ENCODE measurements at places on chromosomes 6 and 20.

DNA sequence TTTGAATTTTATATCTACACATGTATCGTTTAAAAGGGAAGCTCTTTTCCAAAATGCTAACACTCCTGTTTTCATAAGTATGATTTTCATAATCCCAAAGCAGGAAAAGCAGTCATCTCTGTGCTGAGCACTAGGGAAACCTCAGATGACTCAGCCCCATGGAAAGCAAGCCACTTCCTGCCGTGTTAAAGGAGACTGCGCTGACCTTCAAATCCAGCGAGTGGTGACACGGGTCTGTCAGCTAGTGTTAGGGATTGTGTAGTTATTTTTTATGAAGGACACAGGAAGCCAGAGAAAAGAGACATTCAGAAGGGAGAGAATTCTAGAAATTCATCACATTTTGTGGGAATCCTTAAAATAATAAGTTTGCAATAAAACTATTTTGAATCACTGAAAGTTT is 57.0 kb upstream of the CD93 start:
- no peak for DNase-seq

GRCh38 chr6:85363870-85364269 is 86.0 kb upstream of the NT5E start:
- no peak for DNase-seq

- DNase-seq: no peak
Observed at GRCh38 chr6:41935193-41935574, 6.4 kb downstream of the CCND3 start.

DNA sequence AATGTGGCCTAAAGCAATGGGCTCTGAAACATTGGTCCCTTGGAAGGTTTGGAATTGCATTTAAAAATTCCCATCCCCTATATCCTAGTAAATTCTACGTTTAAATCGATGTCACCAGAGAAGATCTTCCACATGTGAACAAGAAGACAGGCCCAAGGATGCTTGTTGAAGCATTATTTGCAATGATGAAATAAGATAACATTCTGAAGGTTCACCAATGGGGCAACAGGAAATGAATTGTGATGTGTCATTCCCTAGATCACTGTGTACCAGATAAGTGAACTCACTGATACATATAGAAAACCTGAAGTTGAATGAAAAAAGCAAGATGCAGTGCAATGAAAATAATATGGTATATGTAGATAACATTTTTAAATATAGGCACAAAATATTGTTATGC is 464.3 kb upstream of the BTBD3 start:
- no peak for DNase-seq

DNA sequence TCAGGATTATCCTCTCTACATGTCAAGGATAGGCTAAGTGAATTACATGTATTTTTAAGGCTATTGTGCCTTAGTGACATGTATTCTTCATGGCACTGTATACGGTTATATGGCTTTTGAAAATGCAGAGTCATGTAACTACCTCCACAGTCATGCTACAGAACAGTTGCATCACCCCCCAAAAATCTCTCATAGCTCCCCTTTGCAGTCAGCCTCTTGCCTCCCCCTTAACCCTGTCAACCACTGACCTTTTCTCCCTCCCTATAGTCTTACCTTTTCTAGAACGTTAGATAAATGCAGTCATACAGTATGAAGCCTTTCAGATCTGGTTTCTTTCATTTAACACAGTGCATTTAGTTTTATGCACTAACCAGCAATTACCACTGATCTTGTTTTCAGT is 10.3 kb upstream of the RNF24 start:
- no peak for DNase-seq

DNA sequence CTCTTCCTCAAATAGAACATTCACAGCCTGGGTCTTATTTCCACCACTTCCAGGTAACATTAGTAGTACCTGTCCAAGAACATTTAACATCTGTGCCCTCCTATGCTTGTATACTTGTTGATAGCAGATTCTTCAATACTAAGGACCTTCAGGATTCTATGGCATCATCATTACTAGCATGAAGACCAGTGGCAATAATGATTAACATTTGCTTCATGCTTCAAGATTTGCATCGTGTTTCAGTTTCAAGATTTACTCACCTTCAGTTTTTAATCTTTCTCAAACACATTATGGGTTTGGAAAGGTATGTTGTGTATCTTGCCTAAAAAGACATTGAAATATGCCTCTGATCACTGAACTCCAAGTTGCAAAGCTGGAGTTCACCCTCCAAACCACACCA is 412.8 kb upstream of the NRSN1 start:
- DNase-seq: no peak
